ENCODE measurements at places on chromosomes 6 and 20.

DNA sequence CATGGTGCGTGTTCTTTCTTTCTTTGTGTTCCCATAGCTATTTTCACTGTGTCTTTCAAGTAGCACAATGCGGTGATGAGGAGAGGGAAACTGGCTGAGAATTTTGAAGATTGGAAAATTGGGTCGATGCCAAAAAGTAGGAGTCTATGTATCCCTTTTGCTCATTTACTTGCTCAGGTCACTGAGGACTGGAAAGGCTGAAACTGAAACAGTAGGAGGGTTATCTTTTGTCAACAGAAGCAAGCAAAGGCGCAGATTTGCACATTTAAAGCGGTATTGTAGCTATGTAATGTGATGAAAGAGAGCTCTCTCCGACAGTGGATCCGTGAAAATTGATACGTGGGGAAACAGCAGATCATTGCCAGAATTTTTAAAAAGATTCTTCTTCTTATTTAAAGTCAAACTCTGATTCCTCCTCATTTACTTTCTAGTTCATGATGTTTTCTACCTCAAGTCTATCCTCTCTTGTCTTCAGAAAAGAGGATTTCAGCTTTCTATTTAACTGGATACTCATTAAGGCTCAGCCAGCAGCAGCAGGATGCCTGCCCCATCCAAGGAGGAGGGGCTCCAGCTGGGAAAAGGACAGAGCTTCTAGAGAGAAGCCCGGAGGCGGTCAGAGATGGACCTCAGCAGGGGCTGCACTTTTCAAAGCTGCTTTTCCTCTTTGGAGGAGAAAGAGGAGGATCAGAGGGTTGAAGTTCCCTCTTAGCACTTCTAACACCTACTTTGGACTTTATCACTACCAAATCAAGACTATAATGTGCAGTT is 15.9 kb upstream of the FYN start:
- DNase-seq = peak; percentile 59

DNA sequence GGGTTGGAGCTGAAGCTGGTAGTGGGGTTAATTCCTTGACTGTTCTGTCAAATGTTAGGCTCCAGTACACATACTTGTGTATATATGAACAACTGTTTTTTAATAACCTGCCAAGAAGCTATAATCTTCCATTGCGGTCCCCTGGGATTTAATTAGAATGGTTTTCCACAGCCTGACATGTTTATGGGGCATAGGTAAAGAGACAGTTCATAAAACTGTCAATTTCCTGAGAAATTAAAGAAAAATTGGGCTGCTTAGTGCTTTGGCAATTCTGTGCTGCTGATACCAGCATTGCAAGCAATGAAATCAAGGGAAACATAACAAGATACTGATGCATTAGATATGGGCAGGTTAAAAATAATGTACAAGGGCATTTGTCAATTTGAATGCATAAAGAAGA is 314.1 kb upstream of the SLC35B3 start:
- DNase-seq = no peak

DNA sequence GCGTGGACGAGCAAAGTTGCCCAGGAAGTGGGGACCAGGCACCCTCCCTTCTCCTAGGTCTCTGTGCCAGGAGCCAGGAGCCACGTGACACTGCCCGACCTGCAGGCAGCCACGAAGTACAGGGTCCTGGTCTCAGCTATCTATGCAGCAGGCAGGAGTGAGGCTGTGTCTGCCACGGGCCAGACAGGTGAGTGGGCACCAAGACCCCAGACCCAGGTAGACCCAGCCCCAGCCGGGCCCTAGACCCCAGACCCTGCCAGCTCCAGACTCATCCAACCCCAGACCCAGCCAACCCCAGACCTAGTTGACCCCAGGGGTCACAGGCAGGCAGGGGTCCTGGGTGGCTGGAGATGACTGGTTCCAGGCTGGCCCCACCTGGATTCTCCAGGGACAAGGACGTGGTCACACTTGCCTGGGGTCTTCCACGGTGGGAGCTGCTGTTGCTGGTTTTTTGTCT is 21.1 kb downstream of the COL20A1 start:
- no peak for DNase-seq

- DNase-seq = no peak
Observed at GRCh38 chr6:34340906-34341480, 51.5 kb downstream of the NUDT3 start.

DNA sequence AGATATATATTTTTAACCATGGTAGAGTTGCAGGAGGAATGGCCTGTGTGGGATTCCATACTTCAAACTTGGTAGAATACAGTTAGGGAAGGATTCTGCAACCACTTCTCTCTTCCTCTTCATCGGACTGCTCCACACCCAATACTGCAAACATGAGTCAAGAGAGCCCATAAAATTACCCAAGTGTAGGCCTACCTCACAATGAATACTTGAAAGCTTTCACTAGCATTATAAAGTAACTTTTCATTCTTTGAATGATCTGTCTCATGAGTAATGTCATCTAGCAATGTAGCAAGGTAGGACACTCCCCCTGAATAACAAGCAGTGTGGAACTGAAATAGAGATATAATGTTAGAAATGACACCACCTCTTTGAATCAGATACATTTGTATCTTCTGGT is 79.4 kb downstream of the FOXC1 start:
- no peak for DNase-seq

DNA sequence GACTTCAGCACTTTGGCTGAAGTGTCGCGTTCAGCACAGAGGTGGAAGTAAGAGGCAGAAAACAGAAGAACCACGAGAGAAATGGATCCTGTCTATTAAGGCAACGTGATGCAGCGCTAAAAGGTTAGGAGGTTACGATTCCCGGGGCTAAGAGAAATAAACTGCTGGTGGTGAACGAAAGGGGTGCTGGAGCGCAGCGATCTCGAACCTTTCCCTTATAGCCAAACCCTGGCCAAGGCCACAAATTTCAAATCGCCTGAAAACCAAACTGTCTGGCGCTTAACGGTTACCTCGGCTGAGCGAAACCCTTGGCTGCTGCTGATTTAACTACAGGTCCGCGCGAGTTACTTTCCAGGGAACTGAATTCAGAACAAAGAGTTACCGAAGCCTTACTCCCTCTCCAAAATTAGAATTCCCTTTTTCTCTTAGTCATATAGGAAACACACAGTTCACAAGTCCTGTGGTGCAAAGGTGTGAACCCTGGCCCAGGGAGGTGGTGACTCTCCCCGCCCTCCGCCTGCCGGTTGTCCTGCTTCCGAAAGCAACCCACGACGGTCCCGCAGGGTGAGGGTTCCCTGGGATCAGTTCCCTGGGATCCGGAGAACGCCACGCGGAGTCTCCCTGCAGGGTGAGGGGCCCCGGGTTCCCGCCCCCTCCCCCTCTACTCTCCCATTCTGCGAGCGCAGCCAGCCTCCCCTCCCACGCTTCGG is 1.3 kb upstream of the SLC35D3 start:
- no peak for DNase-seq

- DNase-seq = no peak
Observed at GRCh38 chr6:118875672-118876071, 18.3 kb upstream of the ASF1A start.

GRCh38 chr20:8935878-8936277 is 133.0 kb upstream of the PLCB4 start:
- no peak for DNase-seq

- no peak for DNase-seq
Observed at GRCh38 chr6:36492621-36493020, 49.8 kb downstream of the KCTD20 start.

DNA sequence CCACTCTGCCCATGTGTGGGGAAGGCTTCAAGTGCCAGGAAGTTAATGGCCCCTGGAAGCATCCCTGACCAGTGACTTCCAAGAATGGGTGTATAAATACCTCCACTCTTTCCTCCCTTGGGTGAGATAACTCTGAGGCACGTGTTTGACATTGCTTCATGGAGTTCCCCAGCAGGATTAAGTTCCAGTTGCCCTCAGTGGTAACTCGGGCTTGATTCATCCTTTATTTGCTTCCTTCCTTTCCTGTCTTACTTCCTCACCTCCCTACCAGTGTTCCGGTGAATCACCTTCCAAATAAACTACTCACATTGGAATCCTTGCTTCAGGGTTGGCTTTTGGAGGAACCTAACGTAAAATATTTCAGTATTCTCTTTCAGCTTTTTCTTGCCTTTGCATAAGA is 84.6 kb upstream of the JAG1 start:
- DNase-seq = no peak

DNA sequence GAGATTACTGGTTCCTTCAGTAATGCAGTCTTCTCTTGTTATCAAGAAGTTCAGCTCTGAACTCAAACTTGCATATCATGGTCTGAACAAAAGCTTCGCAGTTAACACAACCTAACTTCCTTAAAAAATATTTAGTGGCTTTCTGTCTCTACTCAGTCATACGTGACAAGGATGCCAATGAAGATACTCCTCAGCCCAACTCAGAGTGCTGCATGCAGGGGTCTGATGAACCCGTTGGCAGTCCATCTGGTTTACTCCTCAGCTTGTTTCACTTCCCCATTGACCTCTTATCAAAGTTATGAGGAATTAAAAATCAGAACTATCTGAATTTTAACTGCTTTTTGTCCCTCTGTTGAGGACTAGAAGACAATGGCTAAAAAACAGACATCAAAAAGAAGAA is 56.6 kb upstream of the RIN2 start:
- no peak for DNase-seq

DNA sequence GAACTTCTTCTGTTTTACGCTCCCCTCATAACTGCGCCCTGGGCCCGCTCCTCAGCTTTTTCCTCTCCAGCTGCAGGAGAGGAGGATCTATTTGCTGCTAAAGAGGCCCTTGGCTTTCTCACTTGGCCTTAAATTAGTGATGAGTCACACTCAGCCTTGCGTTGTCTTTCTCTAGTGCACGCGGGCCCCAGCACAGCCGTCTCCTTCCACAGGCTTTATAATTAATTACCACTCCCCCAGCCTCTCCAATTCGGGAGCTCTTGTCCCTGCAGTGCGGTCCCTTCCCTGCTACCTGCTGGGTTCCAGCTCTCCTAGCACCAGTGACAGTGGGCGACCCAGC is 25.2 kb downstream of the PACSIN1 start:
- DNase-seq = no peak

GRCh38 chr6:14841901-14842421 is 403.9 kb upstream of the JARID2 start:
- DNase-seq = no peak

GRCh38 chr20:10954137-10954840 is 280.5 kb upstream of the JAG1 start:
- no peak for DNase-seq

DNA sequence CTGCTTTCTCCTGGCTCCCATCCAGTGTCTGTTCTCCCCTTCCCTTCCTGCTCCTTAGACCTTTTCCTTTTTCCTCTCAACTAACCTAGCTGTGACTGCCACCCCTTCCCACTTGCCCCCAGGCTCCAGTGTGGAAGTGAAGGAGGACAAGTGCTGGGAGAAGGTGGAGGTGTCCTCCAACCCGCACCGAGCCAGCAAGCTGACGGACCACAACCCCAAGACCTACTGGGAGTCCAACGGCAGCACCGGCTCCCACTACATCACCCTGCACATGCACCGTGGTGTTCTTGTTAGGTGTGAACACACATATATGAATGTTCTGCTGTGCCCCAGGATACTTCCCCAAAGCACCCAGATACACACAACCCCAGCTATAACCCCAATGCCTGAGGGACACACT is 18.5 kb downstream of the CUL9 start:
- DNase-seq = no peak

DNA sequence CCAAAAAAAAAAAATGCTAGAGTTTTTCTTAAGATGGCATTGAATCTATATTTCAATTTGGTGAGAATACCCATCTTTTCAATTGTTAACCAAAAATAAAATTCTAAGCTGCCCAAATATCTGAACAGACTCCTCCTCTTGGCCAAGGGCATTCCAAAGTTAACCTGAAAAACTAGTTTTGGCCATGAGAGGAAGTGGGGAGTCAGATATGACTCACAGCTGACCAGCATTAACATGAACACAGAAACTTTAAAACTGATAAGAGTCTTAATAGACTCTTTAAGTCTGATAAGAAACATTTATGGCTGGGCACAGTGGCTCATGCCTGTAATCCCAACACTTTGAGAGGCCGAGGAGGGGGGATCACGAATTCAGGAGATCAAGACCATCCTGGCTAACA is 171.3 kb downstream of the FAXC start:
- no peak for DNase-seq

GRCh38 chr20:34850969-34851368 is 21.7 kb downstream of the GGT7 start:
- DNase-seq = no peak

- DNase-seq = no peak
Observed at GRCh38 chr20:33418033-33418432, 16.7 kb upstream of the CDK5RAP1 start.

DNA sequence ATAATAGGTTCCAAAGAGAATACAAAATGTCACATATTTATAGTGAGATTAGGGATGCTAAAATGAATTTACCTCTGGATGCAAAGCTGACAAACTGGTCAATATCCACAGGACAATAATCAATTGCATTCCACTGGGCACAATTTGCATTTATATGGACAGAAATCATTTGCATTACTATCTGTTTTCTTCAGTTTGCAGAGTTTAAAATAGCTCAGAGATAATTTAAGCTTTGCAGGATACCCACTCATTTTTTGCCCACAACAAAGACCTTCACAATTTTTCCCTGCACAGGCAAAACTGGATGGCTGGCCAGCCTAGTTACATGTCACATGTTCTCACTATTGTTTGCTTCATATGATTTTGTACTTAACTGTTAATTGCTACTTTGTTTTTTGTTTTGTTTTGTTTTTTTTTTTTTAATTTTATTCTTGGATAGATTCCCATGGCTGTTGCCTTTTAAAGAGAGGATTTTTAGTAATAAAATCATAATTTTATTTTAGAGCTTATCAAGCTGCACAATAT is 483.5 kb downstream of the UTRN start:
- no peak for DNase-seq

GRCh38 chr20:38152175-38152620 is 12.9 kb downstream of the TGM2 start:
- DNase-seq = no peak

- DNase-seq = no peak
Observed at GRCh38 chr20:22385602-22386305, 198.6 kb downstream of the FOXA2 start.

DNA sequence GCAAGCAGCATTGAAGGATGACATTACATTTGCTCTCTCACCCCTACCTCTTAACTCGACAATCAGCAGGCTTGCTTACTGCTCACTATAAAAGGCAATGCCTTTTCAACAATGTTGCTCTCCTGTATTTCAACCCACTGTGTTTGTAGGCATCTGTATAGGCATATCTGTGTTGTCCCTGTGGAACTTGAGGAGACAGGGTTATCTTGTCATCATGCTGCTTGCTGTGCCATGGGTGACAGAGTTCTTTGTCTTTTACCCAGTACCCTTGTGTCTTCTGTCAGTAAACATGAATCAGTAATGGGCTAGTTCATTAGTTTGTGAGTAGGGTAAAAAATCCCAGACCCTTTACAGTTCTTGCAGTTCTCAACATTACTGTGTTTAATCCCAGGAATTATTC is 25.2 kb downstream of the PHF3 start:
- no peak for DNase-seq
